ENCODE measurements at places on chromosomes 16 and 17.

DNA sequence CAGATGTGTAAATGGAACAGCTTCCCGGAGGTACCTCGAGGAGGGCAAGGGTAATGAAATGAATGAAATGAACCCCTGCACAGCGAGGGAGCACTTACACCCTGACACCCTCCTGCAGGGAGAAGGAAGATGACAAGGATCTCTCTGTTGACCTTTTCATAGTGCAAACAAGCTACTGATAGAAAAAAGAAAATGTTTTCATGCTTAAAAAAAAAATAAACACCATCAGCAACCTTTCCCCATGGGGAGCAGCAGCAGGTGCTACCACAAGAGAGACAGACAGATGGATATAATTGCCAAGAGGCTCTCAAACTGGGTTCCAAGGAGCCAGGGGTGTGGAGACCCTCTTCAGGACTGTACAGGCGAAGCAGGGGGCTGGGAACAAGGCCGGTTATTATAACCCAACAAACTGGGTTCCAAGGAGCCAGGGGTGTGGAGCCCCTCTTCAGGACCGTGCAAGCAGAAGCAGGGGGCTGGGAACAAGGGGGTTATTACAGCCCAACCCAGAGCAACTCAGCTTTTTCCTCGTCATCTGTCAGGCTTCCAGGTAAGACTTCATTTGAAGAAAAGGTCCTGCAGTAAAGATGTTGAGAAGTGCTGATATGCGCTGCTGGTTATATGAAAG lies 718 bp upstream of the RPH3AL start:
- no peak for DNase-seq

- DNase-seq = peak; percentile 71
These were observed 633 bp upstream of the NOL3 start for GRCh38 chr16:67169642-67170167.

DNA sequence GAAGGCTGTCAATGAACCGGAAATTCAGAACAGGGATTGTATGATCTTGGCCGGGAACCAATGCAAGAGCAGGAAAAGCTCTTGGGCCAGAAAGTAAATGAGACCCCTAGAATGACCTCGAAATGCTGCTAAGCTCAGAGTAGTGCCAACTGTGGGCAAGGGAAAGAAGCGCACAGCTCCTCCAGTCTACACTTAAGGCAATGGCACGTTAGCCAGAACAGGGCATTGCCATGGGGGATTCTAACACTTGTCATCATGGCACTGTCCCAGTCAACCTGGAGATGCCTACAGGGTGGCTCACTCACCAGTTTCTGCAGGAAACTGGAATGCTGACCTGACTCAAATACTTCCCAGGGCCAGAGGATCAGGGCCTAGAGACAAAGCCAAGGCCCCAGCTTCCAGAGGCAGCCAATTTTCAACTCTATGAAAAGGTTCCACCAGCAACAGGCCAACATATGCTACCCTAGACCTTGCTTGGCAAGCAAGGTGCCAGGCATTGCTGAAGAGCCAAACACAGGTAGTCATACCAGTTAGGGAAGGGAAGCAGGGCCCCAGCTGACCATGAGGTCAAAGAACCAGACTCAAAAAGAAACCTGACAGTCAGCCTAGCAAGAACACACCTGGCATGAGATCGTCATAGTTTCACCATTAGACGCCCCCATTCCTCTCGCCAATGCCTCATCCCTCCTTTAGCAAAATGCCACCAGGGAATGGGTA lies 34.9 kb downstream of the ARHGAP17 start:
- DNase-seq = no peak

- no peak for DNase-seq
These were observed 196.4 kb downstream of the CCDC182 start for GRCh38 chr17:57548421-57549410.

DNA sequence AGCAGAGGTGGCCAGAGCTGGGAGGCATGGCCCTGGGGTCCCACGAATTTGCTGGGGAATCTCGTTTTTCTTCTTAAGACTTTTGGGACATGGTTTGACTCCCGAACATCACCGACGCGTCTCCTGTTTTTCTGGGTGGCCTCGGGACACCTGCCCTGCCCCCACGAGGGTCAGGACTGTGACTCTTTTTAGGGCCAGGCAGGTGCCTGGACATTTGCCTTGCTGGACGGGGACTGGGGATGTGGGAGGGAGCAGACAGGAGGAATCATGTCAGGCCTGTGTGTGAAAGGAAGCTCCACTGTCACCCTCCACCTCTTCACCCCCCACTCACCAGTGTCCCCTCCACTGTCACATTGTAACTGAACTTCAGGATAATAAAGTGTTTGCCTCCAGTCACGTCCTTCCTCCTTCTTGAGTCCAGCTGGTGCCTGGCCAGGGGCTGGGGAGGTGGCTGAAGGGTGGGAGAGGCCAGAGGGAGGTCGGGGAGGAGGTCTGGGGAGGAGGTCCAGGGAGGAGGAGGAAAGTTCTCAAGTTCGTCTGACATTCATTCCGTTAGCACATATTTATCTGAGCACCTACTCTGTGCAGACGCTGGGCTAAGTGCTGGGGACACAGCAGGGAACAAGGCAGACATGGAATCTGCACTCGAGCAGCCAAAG lies 2.3 kb downstream of the CSF3 start:
- DNase-seq = no peak

- DNase-seq = no peak
These were observed 56.2 kb downstream of the MARF1 start for GRCh38 chr16:15586716-15587115.

DNA sequence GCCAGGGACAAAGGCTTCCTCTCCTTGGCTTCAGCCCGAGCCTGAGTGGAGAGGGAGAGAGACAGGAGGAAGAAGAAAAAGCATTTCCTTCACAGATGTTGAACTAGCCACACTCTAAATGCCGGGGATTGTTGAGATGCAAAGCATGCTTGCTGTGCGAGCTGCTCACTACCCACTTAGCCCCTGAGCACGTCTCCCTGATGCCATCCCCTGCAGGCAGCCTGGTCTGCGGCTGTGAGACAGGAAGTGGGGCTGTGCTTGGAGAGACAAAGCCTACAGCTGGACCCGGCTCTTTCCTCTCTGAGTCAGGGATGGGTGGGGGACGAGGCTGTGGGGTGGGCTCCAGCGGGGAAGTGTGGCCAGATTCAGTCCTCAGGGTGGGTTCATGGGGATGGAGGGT lies 13.7 kb downstream of the WNT9B start:
- peak; percentile 18 for DNase-seq

DNA sequence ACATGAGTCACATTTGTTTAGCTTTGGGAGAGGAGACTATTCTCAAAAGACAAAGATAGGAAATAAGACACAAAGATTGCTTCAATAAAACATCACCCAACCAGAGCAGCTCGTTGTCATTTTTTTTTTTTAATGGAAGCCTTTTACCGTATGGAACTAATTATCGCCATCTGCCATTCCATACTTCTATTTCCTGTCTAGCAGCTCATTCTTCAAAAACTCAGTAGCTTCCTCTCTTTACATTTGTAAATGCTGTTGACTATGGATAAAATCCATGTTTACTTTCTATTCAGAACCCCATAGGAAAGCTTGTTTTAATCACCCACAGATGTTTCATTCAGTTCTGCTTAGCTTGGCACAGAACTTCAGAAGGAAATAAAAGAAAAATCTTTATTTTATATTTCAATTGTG lies 110.0 kb upstream of the PSMD7 start:
- no peak for DNase-seq

DNA sequence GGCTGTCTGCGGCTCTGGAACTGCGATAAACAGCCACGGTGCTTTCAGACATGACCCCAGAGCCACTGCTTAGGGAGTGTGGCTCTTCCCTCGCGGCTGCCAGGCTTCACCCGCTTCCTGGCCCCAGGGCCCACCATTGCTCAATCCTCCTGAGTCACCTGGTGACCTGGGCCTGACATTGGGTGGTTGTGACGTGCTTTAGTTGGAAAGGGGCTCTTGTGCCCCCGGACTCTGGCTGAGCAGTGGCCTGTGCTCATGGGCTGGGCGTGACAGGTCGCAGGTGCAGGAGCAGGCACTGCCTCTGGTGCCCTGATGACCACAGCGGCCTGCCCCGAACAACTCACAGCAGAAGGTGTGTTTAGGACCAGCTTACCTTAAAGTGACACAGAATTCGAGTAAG lies 8.6 kb upstream of the NUDT16L1 start:
- no peak for DNase-seq

DNA sequence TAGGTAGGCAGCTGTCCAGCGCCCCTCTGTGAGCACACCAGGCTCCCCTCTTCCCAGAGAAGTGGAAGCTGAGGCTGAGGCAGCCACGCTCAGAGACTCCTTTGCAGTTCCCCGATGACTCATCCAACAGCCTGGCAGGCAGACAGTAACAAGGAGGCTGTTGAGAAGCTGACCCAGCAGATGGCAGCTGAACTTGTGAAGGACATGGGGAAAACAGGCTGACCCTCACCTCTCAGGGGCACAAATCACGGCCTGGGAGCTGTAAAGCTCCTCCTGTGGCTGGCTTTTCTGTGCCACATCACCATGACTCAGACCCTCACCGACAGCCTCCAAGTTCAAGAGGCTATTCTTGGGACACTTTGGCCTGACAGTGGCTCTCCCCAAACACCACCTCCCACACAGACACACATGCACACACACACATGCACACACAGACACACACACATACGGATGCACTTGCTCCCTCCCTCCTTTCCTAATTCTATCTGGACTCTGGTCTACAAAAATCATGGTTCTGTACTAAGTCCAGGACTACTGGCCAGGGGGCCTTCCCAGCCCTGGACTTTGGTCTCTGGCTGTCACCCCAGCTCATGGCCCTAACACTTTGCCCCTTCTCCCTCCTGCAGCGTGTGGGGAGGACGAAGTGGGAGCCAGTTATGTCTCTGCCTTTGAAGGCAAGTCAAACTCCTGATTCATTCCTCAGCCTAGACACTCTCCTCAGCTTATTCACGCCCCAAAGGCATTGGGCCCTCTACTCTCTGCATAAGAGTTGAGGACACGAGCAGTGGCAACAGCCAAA lies 23.2 kb downstream of the MAP3K14 start:
- peak; percentile 37 for DNase-seq

DNA sequence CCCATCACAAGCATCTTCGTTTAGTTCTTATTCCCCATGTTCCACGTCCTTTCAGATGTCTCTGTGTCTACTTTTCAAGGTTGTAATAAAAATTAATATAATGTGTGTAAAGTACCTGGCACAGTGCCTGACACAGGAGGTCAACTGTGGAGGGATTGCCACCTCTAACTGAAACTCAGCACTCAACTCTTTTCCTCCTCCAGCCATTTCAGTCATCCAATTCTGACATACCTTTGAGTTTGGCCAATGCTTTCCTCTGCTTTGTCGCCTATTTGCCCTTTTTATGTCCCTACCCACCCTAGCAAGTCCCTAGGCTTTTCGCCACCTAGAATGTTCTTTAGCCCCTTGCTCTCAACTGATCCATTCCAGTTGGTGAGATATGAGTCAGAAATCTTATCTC lies 1.6 kb downstream of the UBE2Z start:
- no peak for DNase-seq

GRCh38 chr16:1308036-1308976 lies 1.1 kb upstream of the UBE2I start:
- peak; percentile 52 for DNase-seq

- no peak for DNase-seq
These were observed 123.7 kb upstream of the HS3ST3A1 start for GRCh38 chr17:13725288-13725990.

- DNase-seq = peak; percentile 96
These were observed 2.3 kb downstream of the LIMD2 start for GRCh38 chr17:63697341-63698286.

GRCh38 chr17:59093145-59093701 lies 13.5 kb downstream of the TRIM37 start:
- DNase-seq = peak; percentile 15

GRCh38 chr16:69590590-69590989 lies 24.8 kb downstream of the NFAT5 start:
- DNase-seq = no peak

- DNase-seq = no peak
These were observed at the start of gene CTRB2 for GRCh38 chr16:75206749-75207451. CTRB2 (minus strand) TSS chr16:75207161; CDS start chr16:75207141, 20 bp downstream.

DNA sequence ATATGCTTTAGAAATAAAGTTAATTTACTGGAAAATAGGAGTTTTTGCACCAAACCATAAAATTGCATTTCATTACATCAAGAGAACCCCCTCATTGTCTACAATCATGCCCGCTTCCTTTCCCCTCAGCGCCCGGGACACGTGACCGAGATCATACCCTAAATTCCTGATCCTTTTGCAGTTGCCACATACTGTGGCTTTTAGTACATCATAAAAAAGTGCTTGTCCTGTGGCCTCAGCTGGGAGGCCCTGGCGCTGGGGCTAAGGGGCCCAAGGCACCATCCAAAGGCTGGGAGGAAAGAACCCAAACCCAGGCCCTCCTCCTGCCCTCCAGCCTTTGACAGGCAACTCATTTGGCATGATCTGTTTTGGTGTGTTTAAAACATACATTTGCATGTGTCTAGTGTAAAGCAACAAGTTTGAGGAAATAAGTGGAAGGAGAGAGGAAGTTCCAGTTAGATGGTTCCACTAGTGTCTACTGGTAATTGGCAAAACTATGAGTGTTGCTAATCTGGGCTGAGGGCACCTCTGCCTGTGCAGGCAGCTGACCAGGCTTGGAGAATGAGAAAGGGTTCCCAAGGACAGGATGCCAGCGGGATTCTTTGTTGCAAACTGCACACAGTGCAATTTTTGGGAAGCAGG lies 6.0 kb downstream of the CDK5R1 start:
- DNase-seq = peak; percentile 36

GRCh38 chr17:7108981-7109380 lies 5.6 kb downstream of the ASGR2 start:
- DNase-seq = no peak

DNA sequence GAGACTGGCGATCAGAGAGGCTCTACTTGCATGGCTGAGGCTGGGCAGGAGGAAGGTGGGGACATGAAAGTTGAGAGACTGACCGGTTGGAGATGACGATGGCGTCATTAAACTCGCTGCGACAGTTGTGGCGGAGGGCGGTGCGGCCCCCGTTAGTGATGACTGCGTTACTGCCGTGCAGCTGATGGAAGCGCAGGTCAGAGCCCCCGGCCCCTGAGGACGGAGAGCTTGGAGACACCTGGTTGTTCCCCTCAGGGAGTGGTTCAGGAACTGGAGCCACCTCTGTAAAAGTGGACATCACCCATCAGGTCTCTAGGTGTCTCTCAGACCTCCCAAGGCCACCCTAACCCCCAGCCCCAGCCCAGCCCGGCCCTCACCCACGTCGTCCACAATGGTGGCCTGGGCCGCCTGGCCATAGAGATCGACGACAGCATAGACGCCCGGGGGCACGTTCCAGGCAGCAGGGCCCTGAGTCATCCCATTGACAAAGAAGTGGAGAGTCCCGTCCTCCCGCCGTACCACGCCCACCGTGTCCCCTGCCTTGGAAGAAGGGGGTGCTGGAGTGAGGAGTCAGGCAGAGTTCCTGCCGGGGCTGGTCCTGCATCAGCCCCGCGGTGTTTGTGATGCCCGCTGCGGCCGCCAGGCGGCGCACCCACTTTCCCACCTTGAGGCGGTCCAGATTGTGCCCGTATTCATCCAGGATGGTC lies 5.3 kb downstream of the NEURL4 start:
- peak; percentile 58 for DNase-seq
